Hypothalamus (tissue), 51 donors: ENCODE measurements at places on chromosomes 13 and 19.
A peak's percentile ranks its signal among the peaks of the same experiment; 100 is the strongest.

- DNase-seq: peak; percentile 52
Measured at GRCh38 chr19:44447916-44448674, at the start of gene ZNF229. TSS of gene ZNF229 (minus strand) at chr19:44448472. CDS start at chr19:44442847, 5,625 bp downstream.

DNA sequence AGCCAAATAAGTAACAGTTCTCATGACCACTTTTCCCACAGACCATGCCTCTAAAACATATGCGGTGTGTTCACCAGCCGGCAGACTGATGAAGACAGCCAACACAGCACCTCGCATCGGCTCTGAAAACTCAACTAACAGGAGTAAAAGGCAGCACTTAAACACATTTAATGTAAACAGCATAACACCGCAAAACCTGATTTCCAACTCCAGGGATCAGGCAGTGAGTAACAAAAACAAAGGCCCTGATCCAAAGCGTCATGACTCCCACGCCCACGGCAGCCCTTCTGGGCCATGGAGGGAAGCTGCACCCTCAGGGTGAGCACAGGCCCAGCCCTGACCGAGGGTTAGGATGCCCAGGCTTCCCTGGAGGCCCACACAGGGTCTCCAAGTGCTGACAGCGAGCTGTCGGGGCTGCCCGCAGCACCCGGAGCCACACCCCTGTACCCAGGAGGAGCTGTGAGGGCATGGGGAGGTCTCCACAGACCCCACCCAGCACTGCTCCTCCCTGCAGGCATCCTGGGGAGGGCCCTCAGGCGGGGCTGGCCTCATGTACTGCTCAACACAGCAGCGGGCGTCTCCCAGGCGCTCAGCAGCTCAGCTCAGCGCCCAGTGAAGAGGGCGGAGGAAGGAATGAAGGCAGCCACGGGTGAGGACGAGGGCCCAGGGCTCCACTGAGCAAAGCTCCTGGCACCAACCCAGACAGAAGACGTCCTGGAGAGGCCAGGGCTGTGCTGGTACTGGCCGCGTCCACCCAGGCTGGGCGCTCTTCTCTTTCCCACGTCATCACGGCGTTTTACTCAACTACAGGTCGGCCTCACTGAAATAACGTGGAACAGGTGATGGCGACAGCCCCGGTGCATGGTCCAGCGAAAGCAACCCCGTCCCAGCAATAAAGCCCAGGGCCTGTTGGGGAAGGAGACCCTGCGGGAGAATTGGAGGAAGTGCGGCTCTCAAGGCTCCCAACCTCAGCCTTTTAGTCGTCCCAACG lies 53.7 kb downstream of the RASA3 start:
- DNase-seq: no peak

DNA sequence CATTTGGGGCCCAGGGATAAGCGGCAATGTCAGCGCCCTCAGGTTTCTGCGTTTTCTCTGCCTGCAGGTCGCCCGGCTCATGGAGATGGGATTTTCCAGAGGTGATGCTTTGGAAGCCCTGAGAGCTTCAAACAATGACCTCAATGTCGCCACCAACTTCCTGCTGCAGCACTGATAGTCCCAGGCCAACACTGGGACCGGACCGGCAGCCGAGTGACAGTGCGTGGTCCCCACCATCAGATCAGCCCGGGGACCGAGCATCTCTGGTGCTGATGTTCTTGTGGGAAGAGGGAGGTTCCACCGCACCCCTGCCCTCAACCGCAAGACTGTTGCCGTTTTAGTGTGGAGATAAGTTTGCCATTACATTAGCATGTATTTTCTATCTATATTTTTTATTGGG lies 78.0 kb upstream of the GPR183 start:
- DNase-seq: no peak

DNA sequence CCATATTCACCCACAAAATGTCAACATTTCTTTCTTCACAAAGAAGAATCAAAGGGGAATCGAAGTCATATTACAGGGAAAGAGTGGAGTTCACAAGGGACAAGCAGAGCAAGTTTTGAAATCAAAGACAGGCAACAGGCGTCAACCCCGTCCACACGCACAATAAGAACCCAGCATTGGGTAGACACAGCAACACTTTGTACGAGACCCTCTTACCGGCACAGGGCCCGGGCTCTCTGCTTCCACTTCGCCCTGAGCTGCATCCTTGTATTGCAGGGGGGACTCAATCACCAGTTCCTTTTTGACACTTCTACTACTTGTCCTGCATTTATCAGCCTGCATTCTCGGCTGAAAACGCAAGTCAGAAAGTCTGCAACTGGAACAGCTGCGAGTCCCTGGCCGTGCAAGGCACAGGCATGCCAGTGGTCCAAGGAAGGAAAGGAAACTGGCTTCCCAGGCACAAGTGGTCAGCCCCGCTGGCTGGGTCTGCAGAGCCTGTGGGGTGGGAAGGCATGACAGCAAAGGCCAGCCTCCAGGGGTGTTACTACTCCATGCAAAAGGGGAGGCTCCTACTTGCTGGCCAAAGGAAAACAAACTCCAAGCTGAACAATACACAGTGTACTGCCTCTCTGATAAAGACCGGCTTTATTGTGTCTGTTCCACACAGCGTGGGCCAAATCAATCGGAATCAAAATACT lies at the start of gene DOCK9:
Gene DOCK9, minus strand, starts transcription at position 497 of the 698 bp plus-strand sequence. Its CDS starts 155 bp downstream, at position 342.
- DNase-seq: peak; percentile 79

DNA sequence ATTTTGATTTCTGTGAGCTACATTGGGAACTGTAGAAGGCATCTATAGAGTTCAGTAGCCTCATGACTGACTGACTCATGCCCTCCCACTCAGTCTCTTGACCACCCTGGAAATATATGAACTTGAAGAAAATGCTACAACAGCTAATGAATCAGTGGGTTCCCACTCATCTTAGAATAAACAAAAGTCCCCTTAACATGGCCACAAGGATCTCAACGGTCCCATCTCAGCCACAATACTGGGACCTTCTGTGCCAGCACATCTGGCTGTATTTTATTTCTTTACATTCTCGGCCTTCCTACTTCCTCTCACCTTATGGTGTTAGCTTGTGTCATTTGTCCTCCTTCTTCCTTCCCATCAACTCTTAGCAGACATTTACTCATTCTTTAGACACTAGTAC lies 619.8 kb downstream of the DCT start:
- DNase-seq: no peak

DNA sequence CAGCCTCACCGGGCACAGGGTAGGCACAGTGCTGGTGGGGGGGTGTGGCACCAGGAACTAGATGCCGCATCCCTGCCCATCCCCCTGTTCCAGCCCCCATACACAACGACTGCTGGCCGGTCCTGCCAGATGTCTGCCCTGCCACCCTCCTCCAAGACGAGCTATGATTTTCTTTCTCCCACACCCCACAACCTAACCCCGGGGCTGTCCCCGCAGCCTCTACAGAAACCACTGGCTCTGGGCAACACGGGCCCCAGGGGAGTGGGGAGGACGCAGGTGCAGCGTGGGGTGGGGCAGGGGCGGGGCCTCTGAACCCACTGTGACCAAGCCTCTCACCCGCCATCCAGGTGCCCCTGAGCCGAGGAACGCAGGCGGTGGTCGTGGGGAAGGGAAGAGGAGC lies 15.5 kb downstream of the PGLS start:
- DNase-seq: no peak

DNA sequence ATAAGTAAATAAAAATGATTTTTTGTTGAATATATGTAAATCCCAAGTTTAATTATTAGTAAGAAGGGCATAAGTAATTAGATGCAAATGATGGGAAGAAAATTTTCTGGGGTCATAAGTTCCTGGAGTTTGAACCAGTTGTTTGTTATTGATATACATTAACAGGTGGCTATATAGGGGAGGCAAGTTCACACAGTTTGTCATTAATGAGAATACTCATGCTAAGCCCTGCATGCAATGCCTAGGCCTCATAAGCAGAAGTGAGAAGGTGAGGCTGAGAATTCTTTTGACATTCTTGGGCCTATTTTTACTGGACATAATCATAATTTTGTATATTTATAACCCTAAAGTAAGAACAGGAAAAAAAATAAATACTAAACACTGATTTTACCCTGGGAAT lies 1210.7 kb upstream of the PCDH9 start:
- DNase-seq: no peak

- no peak for DNase-seq
Measured at GRCh38 chr13:42345367-42345766, 73.4 kb downstream of the AKAP11 start.

DNA sequence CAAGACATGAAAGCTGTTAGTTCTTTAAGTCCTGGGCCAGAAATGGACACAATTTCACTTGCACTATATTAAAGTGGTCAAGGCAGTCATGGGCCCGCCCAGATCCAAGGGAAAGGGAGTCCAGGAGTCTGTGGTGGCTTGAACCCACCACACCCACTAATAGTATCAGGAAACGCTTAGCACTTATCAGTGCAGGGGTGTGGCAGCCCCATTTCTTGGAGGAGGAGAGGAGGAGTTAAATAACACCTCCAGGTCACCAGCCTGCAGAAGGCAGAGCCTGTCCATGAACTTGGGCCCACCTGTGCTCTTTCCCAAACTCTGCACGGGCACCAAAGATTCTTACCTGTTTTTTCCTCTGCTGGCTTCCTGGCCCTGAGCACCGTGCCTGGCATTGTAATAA lies 5.4 kb upstream of the NTN5 start:
- no peak for DNase-seq

DNA sequence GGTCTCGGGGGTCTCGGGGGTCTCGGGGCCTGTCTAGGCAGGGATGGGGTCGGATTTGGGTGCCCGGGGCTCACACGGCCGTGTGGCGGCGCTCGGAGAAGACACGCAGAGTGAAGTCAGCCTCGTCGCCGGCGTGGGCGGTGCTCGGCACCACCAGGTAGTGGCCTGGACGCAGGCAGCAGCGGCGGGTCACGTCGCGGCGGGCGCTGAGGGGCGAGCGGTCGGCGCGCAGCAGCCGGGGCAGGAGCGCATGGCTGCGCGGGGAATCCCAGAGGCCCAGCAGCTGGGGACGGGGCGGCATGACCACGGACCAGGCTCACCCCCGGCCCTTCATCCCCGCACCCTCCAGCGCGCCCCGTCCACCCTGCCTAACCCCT lies 8.2 kb downstream of the CAPN12 start:
- no peak for DNase-seq

GRCh38 chr13:31781064-31781463 lies 41.7 kb downstream of the RXFP2 start:
- DNase-seq: no peak

DNA sequence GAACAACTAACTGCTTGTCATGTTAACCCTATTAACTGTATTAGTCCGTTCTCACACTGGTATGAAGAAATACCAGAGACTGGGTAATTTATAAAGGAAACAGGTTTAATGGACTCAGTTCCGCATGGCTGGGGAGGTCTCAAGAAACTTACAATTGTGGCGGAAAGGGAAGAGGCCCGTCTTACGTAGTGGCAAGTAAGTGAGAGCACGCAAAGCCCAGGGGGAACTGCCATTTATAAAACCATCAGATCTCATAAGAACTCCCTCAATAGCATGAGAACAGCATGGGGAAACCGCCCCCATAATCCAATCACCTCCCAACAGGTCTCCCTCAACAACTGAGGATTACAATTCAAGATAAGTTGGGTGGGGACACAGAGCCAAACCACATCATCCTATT lies 34.7 kb downstream of the PHF11 start:
- DNase-seq: no peak

GRCh38 chr13:68473834-68474326 lies 1243.7 kb upstream of the PCDH9 start:
- DNase-seq: no peak

DNA sequence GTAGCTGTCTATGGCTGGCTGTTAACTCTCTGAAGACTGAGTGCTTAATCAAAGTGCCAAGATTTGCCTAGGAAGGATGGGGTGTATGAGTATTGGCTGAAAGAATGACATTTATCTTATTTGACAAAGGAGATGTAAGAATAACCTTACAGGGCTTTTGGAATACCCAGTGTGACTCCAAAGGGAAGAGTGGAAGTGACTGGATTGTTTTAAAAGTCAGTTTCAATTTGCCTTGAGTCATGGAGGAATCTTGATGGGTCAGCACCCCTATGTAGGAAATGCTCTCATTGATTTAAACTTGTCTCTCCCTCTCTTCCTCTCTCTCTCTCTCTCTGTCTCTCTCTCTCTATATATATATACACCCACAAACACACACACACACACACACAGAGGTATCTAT lies 118.4 kb upstream of the CLDN10 start:
- no peak for DNase-seq

DNA sequence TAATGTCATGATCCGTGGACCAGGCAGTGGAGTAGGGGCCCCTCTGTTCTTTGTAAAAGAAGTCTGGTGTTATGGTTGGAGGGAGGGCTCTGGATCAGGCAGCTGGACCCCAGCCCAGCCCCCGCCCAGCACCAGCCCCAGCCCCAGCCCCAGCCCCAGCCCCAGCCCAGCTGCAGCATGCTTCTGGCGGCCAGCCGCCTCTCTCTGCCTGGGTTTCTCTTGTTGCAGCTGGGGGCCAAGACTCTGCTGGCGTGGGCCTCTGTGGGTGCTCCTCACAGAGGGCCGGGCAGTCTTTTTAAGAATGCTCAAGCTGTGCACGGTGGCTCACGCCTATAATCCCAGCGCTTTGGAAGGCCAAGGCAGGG lies 17.9 kb downstream of the DOT1L start:
- peak; percentile 55 for DNase-seq

DNA sequence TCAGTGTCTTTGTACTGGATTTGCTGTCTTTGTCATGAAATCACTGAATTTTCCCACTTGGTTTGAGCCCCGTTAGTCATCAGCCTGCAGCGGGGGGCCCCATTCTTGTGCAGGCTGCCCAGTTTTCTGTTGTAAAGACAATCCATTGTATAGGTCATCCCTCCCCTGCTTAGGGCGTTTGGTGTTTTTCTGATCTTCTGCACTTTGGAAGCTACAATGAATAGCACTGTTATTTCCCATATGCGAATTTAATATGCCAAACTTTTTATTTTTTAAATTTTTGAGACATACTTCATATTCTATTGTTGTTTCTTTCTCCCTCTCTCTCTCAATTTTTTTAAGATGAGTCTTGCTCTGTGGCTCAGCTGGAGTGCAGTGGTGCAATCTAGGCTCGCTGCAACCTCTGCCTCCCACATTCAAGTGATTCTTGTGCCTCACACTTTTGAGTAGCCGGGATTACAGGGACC lies 9.0 kb downstream of the SLC27A1 start:
- no peak for DNase-seq

DNA sequence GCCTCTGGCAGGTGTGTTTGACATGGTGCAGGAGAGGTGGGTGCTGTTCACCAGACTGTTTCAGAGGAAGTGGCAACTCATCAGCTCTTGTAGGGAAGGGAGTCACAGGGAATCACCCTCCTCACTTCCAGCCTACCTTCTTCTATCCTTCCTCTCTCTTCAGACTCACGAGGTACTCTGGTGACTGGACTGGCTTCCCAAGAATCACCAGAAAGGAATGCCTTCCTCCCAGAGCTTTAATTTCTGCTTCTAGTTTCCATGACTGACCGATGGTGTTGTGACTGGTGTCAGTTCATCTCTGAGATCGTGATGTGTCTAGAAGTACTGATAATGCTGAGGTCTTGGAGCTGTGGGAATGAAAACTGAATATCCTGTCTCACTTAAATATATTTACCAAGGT lies 247.3 kb downstream of the KCTD12 start:
- DNase-seq: no peak

- no peak for DNase-seq
Measured at GRCh38 chr13:39406688-39407087, 196.3 kb downstream of the LHFPL6 start.

DNA sequence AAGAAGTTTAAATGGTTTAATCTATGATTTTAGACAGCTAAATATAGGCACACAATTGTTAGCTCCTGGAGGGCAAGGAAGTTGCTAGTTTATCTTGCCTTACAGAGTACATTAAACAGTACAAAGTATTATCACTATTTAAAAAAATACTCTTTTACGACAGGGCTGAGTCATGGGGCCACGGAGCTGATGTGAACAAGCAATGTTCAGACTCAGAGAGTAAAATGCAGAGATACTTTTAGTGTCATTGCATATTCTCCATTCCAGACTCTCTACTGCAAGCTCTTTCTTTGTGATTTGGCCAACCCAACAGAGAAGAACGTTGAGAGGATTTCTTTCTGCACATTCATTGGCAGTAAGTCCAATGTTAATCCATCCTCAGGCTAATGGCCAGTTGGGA lies 352.4 kb downstream of the SPRY2 start:
- no peak for DNase-seq
